ENCODE measurements at places on chromosomes 2 and 18.

GRCh38 chr2:18750672-18751554, 161.5 kb upstream of the NT5C1B start:
- DNase-seq, result no peak

- DNase-seq, result no peak
Observed at GRCh38 chr18:71237641-71238040, 948.8 kb downstream of the SOCS6 start.

GRCh38 chr18:65753520-65753919, 2.7 kb downstream of the CDH7 start:
- DNase-seq, result peak; percentile 18

- DNase-seq, result no peak
Observed at GRCh38 chr18:71293322-71293721, 1004.5 kb downstream of the SOCS6 start.

GRCh38 chr2:9169349-9170107, 37.1 kb upstream of the ASAP2 start:
- DNase-seq, result no peak

DNA sequence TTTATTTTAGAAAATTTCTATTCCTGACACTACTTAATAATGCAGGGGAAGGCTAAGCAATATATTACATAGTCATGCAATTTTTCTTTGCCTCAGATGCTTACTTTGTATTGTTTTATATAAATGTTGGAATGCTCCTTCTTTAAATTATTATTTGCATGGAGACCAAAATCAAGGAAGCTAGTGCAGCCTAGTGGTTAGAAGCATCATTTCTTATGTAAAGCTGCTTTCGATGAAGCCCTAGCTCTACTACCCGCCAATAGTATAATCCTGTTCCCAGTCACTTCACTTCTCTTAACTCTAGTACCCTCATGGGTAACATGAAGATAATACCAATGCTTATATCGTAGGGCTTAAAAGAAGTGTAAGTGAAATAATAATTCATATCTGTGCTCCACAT, 198.9 kb downstream of the LRATD1 start:
- DNase-seq, result no peak

- no peak for DNase-seq
Observed at GRCh38 chr2:199569336-199569735, 111.6 kb upstream of the SATB2 start.

DNA sequence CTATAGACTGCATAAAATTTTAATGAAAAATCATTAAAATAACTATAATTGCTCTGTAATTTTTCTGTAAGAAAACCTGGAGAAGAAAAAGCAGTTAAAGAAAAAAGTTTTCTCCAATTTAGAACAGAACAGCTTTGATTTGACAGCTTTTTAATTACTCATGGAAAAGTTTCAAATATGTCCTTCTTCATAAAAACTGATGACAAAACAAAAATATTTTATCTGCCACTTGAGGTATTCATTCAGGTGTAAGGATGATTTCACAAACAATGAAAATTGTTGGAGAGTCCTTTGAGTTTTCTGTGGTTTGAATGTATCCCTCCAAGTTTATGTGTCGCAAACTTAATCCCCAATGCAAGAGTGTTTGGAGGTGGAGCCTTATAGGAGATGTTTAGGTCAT, 302.3 kb upstream of the VWC2L start:
- DNase-seq, result no peak

GRCh38 chr2:230664128-230664527, 48.5 kb upstream of the CAB39 start:
- DNase-seq, result no peak

- DNase-seq, result no peak
Observed at GRCh38 chr2:25587361-25587760, 86.0 kb downstream of the DTNB start.

- no peak for DNase-seq
Observed at GRCh38 chr2:84443477-84443876, 15.6 kb downstream of the SUCLG1 start.

Data from GM12891 (cell line).